ENCODE measurements at places on chromosomes 13 and 19. TPM values are rescaled to one million over a fixed set of nuclear protein-coding genes. Genes with fewer than 3 reads are reported as not detected.

DNA sequence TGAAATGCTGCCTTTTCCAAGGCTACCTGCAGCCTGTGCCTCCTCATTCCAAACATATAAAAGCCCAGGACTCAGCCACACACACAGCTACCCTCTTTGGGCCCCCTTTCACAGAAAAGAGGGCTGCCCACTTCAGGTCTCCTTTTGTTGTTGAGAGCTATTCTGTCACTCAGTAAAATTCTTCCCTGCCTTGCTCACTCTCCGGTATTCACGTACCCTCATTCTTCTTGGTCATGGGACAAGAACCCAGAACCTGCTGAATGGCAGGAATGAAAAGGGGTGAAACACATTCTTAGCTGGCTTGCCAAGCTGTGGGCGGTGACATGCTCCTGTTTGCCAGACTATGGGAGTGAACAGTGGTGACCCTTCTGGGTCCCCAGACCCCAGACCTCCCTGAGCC lies 338.0 kb upstream of the ATXN8OS start:
- no peaks in the 10 kb centered on the region for H3K4me1 ChIP-seq
- no peak overlapping the region for H3K4me3 ChIP-seq
- DNase-seq = no peak
- H3K36me3 ChIP-seq = no peaks in the 10 kb centered on the region
- no peak overlapping the region for H3K27ac ChIP-seq

- H3K27me3 ChIP-seq = no peaks in the 10 kb centered on the region
- no peaks in the 10 kb centered on the region for H3K36me3 ChIP-seq
- no peak for DNase-seq
- peaks cover 22% of the 10 kb centered on the region for H3K4me1 ChIP-seq
Observed at GRCh38 chr13:112718318-112718717, 28.5 kb downstream of the ATP11A start.

GRCh38 chr13:96403651-96404050 lies 313.7 kb downstream of the HS6ST3 start:
- no peaks in the 10 kb centered on the region for H3K27me3 ChIP-seq
- no peak overlapping the region for H3K27ac ChIP-seq
- H3K4me3 ChIP-seq = no peak overlapping the region
- DNase-seq = no peak
- no peaks in the 10 kb centered on the region for H3K36me3 ChIP-seq
- no peaks in the 10 kb centered on the region for H3K4me1 ChIP-seq

GRCh38 chr19:14159059-14159458 lies 22.7 kb upstream of the ASF1B start:
- peaks cover 10% of the 10 kb centered on the region for H3K36me3 ChIP-seq
- no peaks in the 10 kb centered on the region for H3K27me3 ChIP-seq
- no peak overlapping the region for H3K27ac ChIP-seq
- no peak overlapping the region for H3K4me3 ChIP-seq
- H3K4me1 ChIP-seq = no peaks in the 10 kb centered on the region
- no peak for DNase-seq

ABCC4 gene
- 6.4 TPM for total RNA-seq

MISP3 gene
- total RNA-seq = 5.2 TPM

CRB3 gene
- 42.9 TPM for total RNA-seq

CLEC17A gene
- not detected for total RNA-seq

All from esophagus squamous epithelium (tissue), 5 donors.